ENCODE measurements at places on chromosomes 1 and 21. TPM values are rescaled to one million over a fixed set of nuclear protein-coding genes. Genes with fewer than 3 reads are reported as not detected.

INAVA gene
- not detected for total RNA-seq

BRDT gene
- not detected for total RNA-seq

MAGI3 gene
- total RNA-seq: 14.9 TPM

- no peak for DNase-seq
These were observed 314.6 kb upstream of the PLD5 start for GRCh38 chr1:242839101-242839500.

DNA sequence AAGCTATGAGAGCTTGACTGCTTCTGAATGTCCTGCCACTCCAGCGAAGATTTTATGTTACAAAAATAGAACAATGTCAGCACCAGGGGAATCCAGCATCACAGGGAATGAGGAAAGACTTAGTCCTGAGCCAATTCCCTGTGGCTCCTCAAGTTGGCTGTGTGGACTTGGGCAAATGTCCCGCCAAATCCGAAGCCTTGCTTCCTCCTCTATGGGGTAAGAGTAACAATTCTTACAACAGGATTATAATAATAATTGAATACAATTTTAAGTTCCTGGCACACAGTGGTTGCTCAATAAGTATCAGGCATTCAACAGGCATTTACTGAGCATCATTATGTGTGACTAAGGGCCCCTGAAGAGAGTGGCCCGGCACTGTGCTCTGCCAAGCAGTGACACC is 44.4 kb downstream of the STPG1 start:
- peak; percentile 69 for DNase-seq

- DNase-seq: no peak
These were observed 31.4 kb downstream of the ZBTB17 start for GRCh38 chr1:15944308-15945010.

- DNase-seq: no peak
These were observed 44.8 kb upstream of the FMOD start for GRCh38 chr1:203395751-203396150.

SLC41A1 gene
- 16.8 TPM for total RNA-seq

RRP1 gene
- total RNA-seq: 15.4 TPM

DNA sequence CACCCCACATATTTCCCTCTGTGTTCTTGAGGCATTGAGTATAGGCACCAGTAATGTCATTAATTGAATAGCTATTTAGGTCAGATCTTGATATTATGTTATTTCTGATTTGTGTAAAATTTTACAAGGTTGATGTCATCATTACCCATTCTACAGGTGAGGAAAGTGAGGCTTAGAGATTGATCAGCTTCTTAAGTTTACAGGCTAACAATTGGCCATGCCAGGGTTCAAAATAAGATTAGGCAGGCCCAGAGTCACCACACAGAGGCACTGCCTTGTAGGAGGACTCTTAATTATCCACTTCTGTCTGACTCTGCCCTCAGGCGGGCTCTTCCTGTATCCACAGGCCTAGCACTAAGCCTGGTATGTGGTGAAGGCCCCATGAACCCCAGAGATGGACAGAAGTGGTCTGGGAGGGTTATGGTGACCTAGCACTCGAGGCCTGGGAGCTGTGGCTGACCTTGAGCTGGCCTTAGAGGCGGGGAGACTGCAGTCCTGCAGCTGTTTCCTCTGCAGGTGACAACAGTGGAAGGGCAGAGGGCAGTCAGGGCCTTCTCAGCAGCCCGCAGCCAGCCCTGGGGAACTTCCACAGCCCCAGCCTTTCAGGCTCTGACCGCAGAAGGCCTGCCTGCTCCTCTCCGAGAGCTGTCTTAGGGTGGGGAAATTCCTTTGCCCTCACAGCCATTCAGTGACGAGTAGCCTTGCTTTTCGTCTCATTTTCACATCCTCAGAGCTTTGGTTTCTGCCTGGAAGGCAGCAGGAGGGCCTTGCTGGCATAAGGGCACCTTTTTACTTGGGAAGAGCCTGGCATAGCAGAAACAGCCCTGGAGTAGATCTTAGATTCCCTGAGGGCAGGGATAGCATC is 12.2 kb downstream of the ZDHHC18 start:
- DNase-seq: no peak

- no peak for DNase-seq
These were observed 71.2 kb downstream of the DAP3 start for GRCh38 chr1:155759966-155760630.

S100A1 gene
- 28.5 TPM for total RNA-seq

DNA sequence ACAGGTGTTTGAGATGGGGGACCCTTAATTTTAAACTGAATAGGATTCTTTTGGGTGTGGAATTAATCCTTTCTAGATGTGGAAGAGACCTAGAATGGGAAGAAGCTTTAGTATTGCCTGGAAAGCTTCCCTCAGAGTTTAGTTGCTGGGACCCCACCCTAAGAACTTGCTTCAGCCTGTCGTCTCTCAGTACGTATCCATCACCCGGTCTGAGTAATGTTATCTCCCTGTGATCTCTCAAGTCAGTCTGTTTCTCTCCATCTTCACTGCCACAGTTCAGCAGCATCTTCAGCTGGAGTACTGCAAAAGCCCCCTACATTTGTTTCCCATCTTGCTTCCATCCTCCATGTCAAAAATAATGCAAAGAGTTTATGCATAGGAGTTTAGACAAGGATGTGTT is 28.9 kb downstream of the CNST start:
- no peak for DNase-seq

GRCh38 chr21:16865632-16866031 is 647.2 kb upstream of the CXADR start:
- no peak for DNase-seq

Measured in breast epithelium (tissue), 4 donors.